ENCODE measurements at places on chromosomes 7 and 10.

GRCh38 chr10:5890452-5890915, 441 bp downstream of the FBH1 start:
- DNase-seq, result no peak

GRCh38 chr7:157662110-157662791, 325.4 kb downstream of the DNAJB6 start:
- DNase-seq, result no peak

- DNase-seq, result no peak
Measured at GRCh38 chr7:69738396-69738951, 140.2 kb downstream of the AUTS2 start.

DNA sequence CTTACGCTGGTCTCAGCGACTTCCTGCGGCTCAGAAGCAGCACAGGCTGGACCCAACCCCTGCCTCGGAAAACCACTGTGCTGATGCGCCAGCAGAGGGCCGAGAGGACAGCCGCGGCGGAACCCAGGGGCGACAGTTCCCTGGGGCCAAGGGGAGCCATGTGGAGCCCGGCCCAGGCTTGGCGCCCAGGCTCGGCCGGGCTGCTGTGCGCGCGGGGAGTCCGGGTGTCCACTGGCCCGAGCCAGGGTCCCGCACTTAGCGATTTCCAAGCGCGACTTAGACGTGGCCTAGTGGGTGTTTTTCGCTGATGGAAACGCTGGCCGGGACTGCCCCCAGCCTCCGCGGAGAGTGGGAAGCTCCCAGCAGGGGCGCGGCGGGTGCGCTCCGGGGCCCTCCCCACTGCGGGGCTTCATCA, 18.6 kb upstream of the ZNF32 start:
- DNase-seq, result no peak

DNA sequence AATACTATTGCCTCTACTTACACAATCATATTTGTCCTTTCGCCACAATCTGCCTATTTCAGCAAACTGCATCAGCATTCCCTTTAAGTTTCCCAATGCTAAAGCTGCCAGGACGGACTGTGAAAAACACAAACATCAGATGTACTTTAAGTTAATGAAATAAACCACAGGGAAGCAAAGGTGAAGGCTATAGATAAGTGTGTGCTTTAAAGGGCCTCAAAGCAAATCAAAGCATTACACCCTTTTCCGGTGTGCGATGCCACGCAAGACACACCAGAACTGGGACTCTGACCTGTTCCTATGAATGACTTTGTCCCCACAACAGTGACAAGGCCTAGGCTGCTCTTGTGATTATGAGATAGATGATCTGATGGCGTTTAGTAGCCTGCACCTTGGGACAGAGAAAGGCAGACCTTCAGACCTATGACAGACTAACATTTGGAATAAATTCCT, 23.4 kb downstream of the SLC26A3 start:
- DNase-seq, result no peak

- no peak for DNase-seq
Measured at GRCh38 chr7:159139639-159140038, 5.0 kb downstream of the VIPR2 start.

GRCh38 chr7:291373-292092, 1.6 kb downstream of the FOXL3 start:
- DNase-seq, result no peak

DNA sequence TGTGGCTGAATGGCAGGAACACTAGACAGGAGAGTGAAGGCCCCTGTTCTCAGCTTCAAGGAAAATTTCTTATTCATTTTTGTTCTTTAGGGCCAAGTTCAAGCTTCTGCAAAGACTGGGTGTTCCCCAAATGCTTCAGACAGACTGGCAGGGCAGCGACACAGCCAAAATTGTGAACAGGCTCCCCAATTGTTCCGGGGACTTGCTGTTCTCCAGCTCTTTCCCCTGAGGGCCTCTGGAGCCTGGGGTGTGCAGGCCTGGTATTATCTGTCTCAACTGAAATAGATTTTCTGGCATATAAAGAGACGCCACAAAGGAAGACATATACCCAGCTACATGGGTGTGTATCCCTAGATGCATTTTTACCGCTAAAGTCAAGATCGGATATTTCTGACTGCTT, 30.3 kb upstream of the PLCE1 start:
- DNase-seq, result no peak

GRCh38 chr10:70494536-70494935, 16.0 kb downstream of the PALD1 start:
- DNase-seq, result no peak

DNA sequence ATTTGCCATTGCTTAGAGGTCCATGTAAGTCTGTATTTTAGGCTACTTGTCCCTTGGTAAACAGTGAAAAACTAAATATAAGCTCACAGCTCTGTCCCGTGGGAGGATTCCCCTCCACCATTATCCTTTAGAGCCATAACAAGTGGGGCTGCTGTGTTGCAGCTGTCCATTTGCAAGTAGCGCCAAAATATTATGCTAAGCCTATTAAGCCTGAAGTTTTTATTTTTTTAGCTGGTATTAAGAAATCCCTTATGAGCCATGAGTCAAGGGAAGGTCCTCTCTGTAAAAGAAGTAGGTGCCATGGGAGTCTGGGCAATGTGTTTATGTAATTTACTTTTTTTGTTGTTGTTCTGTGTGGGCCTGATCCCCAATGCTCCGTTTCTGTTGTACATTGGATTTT, 183.9 kb downstream of the THSD7A start:
- DNase-seq, result no peak

- no peak for DNase-seq
Measured at GRCh38 chr7:32941681-32942414, 15.4 kb upstream of the FKBP9 start.

- no peak for DNase-seq
Measured at GRCh38 chr7:140121326-140121725, 55.5 kb downstream of the KDM7A start.

DNA sequence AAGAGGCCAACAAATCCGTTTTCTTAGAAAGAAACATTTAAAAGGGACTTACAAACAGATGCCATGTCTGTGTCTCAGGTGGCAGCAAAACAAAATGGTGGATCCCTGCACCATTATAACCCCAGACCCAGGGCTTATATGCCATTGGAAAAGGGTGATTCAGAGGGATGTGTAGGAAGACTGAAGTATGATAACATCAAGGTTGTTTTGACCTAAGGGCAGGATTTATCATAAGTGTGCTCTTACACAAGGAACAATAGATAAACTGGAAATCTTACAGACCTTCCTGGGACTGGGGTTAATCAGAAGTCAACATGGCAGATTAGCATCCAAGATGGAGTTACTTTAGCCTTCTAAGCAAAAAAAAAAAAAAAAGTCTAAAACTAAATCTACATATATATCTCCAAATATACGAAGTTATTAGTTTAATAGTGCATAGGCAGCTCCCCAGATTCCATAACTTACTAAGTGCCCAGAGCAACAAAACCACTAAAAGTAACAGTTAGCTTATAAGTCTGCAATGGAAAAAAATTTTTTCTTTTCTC, 34.3 kb upstream of the WNT16 start:
- no peak for DNase-seq
